ENCODE measurements at places on chromosomes 1 and 21.

- DNase-seq = no peak
These were observed 104.2 kb upstream of the ADAMTS5 start for GRCh38 chr21:27070861-27071670.

GRCh38 chr1:224509907-224510306 is 75.3 kb upstream of the WDR26 start:
- DNase-seq = no peak

DNA sequence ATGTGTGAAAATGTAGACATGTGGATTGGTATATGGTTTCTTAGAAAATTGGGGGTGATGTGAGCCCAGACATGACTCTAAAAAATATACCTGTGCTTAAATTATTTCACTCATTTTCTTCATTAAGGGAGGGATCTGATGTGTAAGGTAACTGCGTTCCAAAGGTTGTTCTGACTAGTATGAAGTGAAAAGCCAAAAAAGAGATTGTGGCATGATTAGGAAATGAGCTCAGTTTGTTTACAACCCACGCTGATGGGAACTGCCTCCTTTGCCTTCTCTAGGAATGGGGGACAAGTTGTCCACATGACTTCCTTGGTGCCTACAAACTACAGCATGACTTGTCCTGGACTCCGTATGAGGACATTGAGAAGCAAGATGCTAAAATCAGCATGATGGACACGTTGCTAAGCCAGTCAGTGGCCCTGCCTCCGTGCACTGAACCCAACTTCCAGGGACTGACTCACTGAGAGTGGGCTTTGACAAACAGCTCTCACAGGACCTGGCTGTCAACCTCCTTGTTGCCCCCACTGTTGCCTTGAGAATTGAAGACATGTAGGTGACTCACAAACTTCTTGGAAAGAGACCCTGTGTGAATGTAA is 8.0 kb downstream of the C1orf50 start:
- DNase-seq = no peak

GRCh38 chr21:34669149-34669879 is 520 bp downstream of the CLIC6 start:
- DNase-seq = no peak

DNA sequence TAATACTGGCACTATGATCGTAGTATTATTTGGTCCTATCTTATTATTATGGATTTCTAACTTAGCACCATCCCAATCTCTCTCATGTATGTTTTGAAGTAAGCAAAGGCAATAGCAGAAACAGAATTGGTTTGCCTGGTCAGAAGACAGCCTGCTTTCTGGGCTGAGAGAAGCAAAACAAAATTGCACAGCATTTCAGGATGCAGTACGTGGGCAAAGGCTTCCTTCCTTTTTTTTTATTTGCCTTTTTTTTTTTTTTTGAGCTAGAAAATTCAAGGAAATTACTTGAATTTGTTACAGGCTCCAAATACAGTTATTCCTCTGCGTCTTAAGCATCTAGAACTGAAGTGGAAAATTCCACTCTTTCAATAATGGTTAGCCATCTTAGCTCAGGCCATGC is 8.8 kb downstream of the CDA start:
- no peak for DNase-seq

DNA sequence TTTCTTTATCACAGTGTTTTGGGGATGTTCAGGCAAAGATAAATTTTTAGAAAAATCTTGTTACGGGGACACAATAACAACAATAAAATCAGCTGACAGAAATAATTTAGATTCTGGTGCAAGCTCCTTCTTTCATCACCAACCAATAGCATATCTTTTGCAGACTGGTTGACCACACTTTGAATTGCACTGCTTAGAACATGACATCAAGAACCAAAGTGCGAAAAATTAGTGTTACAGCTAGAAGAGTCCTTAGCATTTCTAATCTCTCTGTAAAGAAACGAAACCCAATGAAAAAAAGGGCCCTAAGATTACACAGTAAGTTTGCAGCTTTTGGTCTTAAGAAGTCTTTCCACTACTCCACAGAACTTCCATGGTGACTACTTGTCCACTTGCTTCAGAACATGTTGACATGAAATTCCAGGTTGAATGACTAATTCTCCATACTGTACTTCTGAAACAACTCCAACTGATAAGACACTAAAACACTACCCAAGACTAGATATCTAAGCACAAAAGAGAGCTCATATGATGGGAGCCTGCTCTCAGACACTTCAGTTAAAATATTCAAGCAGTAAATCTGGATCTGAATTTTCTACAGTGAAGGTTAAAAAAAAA is 31.3 kb downstream of the XKR8 start:
- no peak for DNase-seq

DNA sequence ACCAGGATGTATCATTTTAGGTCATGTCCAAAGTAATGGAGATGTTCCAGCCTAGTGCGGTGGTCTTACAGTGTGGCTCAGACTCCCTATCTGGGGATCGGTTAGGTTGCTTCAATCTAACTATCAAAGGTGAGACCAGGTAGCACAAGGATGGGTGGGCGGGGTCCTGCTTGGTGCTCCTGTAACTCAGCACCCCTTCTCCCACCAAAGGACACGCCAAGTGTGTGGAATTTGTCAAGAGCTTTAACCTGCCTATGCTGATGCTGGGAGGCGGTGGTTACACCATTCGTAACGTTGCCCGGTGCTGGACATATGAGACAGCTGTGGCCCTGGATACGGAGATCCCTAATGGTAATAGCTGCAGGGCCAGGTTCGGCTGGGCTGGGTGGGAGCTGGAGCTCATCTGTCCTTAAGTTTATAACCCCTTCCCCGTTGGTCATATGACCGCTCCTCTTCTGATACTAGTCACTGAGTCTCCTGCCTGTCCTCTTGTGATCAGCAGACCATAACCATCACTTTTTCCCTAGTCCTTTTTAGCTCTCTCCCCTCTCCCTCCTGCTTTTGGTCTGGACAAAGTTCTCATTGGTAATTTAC is 5.4 kb downstream of the MARCKSL1 start:
- DNase-seq = no peak

Measured in liver (tissue), 10 donors.